Mesendoderm (in vitro differentiated cells): ENCODE measurements at places on chromosomes 16 and 17.

DNA sequence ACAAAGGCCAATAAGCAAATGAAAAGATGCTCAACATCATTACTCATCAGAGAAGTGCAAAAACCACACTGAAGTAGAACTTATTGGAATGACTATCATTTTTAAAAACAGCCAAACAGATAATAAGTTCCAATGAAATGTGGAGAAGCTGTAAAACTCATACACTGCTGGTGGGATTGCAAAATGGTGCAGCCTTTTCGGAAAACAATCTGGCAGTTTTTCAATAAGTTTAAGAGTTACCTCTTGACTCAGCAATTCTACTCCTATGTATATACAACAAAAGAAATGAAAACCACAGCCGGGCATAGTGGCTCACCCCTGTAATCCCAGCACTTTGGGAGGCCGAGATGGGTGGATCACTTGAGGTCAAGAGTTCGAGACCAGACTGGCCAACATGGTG lies 49.3 kb downstream of the AKAP10 start:
- DNase-seq, result no peak

DNA sequence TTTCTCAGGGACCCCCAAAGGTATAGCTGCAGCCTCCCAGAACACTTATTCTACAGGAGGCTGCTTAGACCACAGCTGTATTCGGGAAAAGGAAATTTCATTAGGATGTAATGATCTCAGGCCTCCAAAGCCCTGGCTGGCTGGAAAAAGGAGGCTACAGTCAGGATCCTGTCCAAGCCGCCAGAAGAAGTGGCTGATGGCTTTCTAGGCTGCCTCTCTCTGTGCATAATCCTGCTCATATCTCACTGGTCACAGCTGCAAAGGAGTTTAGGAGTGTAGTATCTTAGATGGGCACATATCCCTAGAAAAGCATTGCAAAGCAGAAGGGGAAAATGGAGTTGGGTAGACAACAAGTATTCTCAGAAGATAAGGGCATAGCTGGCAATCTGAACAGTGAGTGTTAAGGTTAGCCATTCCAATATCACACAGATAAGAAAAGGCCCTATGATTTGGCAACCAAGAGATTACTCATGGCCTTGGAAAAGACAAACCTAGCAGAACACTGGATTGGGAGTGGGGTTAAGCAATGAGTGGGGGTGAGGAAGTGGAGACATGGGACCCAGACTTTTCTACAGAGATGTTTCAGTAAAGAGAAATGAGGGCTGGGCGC lies 26.0 kb upstream of the PRKCA start:
- peak; percentile 28 for DNase-seq

GRCh38 chr17:17252149-17252661 lies 15.2 kb upstream of the FLCN start:
- DNase-seq, result no peak

- peak; percentile 84 for DNase-seq
Measured at GRCh38 chr17:79808763-79809529, 12.1 kb upstream of the CBX8 start.

DNA sequence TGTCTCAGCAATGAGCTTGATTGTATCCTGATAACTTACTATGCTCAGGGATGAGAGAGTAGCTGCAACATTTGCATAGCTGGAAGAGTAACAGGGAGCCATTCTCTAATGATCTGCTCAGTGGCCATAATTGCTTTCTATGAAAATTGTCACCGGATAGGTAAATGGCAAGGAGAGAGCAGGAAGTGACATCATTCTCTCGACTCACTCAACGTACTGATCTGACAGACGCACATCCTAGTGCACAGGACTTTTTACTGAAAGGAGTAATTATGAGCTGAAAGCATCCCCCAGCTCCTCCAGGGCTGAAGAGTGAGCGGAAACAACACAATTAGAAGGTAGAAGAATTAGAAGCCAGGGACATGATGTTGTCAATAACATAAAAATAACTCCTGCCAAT lies 71.8 kb downstream of the IRX5 start:
- no peak for DNase-seq

DNA sequence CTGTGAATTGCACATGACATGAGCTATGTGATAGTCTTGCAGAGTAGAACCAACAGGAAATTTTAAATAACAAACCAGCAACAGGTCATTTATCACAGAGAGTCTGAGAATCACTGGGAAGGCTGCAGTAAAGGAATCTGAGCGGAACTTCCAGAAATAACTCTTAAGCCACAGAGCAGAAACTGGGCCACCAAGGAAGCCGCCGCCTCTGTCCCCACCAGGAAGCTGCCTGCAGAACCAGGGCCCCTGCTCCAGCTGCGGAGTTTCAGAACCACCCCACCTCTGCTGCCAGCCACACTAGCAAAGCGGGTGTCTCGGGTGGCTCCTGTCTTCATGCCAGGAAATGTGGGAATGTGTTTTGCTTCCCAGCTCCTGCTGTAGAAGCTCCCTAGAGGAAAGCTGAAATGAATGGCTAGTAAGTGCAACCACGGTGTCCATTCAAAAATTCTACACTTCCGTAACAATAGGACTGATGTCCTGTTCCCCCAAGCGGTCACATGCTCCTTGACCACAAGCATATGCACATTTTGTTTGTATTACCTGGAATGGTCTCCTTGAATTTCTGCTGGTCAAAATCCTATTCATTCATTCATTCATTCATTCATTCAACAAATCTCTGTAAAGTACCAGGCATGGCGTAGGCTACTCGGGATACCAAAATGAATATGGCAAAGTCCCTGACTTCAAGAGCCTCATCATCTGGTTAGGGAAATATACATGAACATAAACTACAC lies 7.7 kb upstream of the ITPRIPL2 start:
- DNase-seq, result no peak

DNA sequence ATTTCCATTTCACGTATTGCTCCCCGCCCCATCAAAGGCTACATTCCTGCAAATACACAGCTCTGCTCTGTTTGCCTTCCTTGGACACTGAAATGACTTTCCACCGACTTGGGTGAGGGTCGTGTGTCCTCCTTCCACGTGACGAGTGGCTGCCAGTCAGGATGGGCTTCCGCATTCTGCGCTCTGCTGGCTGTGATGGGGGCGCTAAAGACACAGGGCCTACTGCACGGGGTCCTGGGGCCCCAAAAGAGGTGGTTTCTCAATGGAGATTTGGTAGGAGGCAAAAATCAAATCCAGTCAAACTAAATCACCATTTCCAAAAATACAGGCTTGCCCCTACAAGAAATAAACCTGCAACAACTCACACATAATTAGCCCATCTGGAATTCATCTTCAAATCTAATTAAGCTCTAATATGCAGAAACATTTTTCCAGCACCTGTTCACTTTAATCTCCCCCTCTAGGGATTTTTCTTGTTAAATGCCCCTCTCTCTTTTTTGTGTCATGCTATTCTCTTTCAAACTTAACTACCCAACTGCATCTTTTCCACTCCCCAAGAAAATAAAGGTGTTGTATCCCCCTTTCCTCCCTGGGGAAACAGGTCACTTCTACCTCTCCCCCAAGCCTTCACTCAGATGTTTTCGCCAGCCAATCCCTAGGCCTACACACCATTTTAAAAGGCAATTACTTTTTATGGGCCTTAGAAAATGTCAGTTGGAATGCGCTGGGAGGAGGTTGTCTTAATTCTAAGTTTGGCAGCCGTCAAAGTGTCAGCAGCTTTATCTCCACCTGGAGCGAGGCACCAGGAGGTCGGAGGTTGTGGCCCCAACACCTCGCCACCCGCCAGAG lies 21.9 kb upstream of the FAAP100 start:
- no peak for DNase-seq

DNA sequence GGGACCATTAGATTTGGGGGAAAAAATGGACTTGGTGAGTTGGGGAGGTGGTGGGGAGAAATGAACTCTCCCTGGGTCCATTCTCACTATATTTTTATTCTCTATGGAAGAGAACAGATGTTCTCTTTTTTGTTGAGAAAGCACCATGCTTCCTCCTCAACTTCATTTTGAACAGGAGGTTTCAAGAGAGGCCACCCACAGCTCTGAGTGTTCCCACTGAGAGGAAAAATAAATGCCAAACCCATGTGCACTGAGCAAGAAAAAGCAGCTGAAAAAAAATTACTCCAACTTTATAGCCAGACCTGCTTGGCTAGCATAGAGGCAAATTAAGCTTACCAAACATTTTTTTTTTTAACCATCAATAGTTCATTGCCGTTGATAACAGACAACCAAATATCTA lies 883.6 kb downstream of the KCNJ2 start:
- DNase-seq, result no peak

DNA sequence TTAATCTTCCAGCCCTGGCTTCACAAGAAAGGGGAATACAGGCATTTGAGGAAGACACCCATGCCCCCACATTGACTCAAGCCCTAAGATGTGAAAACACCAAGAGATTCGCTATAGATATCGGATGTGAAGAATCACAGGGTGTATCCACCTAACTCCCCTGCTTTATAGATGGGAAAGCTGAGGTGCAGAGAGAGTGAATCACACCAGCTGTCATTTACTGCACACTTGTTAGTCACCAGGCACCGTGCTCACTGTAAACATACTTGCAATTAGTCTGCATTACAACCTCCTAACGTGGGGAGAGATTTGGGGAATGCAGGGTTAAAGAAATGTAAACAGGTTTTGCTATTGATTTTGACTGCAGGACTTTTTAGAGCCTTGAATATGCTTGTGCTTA lies 325.5 kb downstream of the C16orf95 start:
- DNase-seq, result no peak

DNA sequence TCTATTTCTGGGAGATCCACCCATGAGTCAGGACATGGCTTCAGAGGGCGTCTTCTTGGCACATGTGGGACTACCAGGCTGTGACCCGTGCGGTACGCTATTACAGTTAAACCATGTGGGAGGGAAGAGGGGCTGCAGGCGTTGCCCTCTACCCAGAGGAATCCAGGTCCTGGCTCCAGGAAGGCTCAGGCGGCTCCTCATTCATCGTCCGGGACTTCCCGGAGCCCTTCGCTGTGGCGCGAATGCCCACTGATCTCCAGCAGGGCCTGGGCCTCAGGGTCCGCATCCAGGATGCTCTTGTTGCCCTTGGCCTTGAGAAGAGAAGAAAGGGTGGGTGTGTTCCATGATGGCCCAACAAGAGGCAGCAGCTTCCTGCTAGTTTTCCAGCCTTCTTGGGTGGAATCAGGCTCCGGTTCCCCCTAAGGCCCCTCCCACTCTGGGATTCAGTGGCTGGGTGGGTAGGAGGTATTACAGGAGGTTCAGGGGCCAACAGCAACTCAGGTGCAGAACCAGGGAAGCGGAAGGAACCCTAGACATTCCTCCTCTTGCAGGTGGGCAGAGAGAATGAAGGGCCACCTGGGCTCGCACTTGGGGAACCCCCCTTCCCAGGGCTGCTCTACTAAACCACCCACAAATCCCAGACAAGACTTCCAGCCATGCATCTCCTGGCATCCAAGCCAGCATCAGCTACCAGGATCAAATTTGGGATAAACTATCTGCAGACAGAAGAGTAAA lies 24.6 kb downstream of the MEAK7 start:
- DNase-seq, result no peak

- DNase-seq, result peak; percentile 79
Measured at GRCh38 chr16:3094289-3095027, 4.6 kb downstream of the ZSCAN10 start.

DNA sequence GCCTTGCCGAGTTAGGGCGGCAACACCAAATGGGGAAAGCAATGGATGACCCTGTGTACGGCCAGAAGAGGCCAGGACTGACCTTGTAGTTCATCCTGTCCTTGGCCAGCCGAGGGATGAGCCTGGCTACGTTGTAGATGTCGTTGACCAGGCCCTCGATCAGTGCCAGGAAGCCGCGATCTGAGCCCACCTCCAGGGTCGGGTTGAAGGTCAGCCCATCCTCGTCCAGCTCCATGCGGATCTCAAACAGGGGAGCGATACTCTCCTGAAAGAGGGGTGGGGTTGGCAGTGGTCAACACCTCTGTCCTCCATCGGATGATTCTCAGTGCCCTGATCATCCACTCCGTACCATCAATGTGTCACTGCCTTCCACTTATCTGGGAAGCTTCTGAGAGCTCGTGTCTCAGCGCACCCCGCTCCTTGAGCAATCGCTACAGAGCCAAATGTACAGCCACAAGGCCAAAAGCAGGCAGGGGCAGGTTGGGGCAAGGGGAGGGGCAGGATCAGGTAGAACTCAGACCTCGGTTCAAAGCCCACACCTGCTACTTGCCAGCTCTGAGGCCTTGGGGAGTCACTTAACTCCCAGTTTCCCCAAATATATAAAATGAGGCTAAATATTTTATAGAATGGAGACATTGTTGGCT lies 39.9 kb downstream of the DNAH17 start:
- DNase-seq, result no peak

DNA sequence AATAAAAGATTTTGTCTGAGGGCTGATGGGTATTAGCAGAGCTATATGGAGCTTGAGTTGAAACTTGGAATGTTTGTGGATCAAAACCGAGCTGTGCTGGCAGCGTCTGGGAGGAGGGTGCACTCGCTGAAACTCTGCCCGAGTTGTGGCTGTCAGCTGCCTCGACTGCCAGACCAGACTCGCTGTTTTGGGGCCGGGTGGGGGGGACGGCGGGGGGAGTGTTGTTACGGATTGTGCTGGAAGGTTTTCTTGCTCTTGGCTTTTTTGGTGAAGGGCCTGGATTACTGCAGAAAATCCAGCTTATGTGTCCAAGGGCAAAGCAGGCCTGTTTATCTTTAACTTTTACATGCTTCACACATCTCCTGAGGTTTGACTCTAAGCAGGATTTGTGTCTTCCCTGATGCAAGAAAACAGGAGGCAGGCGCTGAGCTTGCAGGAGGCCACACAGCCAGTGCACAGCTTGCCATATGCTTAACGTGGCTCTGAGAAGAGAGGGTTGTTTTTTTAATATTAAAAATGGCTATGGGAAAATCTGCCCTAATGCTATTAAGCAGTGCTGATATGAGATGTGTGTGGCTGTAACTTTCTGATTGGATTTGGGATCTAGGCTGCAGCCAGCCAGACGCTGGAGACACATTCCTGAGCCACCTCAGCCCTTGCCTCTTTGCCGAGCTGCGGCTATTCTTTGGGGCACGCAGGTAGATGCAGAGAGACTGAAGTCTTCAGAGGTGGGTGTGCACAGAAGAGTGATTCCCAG lies 20.5 kb upstream of the RPTOR start:
- DNase-seq, result no peak

GRCh38 chr17:43608313-43608712 lies 53.4 kb downstream of the MEOX1 start:
- DNase-seq, result peak; percentile 55

DNA sequence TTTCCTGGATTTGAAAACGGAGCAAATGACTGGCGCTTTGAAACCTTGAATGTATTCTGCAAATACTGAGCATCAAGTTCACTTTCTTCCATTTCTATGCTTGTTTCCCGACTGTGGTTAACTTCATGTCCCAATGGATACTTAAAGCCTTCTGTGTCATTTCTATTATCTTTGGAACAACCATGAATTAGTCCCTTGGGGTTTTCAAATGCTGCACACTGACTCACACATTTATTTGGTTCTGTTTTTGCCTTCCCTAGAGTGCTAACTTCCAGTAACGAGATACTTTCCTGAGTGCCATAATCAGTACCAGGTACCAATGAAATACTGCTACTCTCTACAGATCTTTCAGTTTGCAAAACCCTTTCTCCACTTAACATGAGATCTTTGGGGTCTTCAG lies 32.3 kb downstream of the BRCA1 start:
- DNase-seq, result no peak

DNA sequence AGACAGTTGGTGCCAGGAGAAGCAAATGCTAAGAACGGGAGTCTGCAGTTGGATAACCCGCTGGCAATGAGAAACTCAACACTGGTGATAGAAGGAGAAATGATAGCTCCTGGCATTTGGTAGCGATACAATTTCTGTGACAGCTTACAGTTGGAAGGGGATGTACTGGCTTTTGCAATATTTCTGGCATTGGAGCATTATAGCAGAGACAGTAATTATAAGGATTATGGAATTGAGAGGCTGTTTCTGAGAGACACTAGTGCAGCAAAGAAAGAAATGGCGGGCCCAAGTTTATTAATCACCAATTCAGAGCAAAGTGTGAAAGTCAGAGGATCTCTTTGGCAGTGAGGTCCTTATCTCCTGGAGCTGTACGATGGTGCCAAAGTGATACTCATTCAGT lies 16.1 kb upstream of the SDK2 start:
- no peak for DNase-seq
